ENCODE measurements at places on chromosomes 5 and 9. TPM values are rescaled to one million over a fixed set of nuclear protein-coding genes. Genes with fewer than 3 reads are reported as not detected.
A peak's percentile ranks its signal among the peaks of the same experiment; 100 is the strongest.

MATR3 gene
- total RNA-seq = 58.8 TPM

DNA sequence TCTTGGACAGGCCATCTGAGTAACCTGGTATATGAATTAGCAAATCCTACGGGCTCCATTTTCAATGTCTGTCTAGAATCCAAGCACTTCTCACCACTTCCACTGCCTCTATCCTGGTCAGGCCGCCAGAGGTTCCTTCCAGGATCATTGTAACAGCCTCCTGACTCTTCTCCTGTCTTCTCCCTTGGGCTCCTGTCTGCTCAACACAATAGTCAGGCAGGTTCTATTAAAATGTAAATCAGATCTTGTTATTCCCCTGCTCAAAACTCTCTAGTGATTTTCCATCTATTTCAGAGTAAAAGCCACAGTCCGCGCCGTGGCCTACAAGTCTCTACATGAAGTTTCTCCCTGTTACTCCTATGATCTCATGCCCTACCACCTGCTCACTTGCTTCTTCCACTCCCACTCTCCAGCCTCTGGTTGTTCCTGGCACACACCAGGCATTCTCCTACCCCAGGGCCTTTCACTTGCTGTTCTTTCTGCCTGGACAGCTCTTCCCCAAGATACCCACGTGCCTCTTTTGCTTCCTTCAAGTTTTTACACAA is 21.7 kb downstream of the ZNF366 start:
- no peaks in the 10 kb centered on the region for H3K36me3 ChIP-seq
- no peak overlapping the region for H3K27ac ChIP-seq
- no peak for DNase-seq
- H3K27me3 ChIP-seq = no peaks in the 10 kb centered on the region
- H3K4me1 ChIP-seq = peaks cover 6% of the 10 kb centered on the region
- H3K4me3 ChIP-seq = no peak overlapping the region

DNA sequence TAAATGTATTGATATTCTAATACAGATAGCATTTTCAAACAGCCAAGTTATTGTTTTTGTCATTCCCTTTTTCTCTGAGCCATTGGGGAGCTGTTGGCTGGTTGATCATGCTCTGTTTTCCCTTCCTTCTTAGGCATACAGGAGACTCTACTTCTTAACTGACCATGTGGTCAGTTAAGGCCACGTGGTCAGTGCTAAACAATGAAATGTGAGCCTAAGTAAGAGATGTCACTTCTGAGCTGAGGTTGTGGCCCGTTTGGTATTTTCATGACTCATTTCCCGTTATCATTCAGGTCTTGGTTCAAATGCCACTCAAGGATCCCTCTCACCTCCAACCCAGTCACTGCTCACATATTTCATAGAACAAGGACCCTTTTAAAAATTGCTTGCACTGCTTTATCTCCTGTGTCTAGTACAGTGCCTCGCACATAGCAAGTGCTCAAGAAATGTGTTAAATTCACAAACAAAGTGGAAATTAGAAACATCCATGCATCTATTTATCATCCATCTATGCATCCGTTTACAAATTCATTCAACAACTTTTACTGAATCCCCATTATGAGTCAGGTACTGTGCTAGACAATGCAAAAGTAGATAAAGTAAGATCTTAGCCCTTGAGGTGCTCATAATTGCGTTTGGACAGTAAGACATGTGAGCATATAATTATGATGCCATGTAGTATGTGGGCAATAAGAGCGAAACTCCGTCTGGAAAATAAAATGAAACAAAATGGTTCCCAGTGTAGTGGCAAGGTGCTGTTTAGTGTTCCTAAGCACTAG is 50.7 kb downstream of the ARRDC3 start:
- DNase-seq = no peak
- no peak overlapping the region for H3K27ac ChIP-seq
- no peaks in the 10 kb centered on the region for H3K27me3 ChIP-seq
- no peaks in the 10 kb centered on the region for H3K4me1 ChIP-seq

DNA sequence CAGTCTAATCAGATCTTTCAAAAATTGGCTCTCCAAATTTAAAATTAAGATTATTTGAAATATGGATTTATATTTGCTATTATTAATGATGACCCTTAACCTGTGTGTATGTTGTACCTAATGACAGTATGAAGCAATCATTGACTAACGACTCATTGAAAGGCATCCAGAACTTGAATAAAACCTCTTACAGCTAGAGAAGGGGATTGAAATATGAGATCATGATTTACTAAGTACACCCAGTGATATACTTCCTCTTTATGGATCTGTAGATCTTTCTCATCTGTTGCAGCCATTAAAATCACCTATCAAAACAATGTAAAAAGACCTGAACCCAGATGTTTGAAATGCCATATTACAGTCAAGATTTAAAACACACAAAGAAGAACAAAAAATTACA is 126.5 kb downstream of the RPS23 start:
- no peak overlapping the region for H3K4me3 ChIP-seq
- H3K36me3 ChIP-seq = no peaks in the 10 kb centered on the region
- H3K27me3 ChIP-seq = no peaks in the 10 kb centered on the region
- DNase-seq = no peak

TPD52L3 gene
- not detected for total RNA-seq

- H3K36me3 ChIP-seq = no peaks in the 10 kb centered on the region
- H3K27ac ChIP-seq = no peak overlapping the region
- H3K4me1 ChIP-seq = peaks cover 7% of the 10 kb centered on the region
- peak overlapping the region; percentile 87 for H3K4me3 ChIP-seq
- no peaks in the 10 kb centered on the region for H3K27me3 ChIP-seq
Observed at GRCh38 chr9:76902395-76902794, 3.5 kb downstream of the PRUNE2 start.

RNF44 gene
- total RNA-seq = 24.1 TPM

DNA sequence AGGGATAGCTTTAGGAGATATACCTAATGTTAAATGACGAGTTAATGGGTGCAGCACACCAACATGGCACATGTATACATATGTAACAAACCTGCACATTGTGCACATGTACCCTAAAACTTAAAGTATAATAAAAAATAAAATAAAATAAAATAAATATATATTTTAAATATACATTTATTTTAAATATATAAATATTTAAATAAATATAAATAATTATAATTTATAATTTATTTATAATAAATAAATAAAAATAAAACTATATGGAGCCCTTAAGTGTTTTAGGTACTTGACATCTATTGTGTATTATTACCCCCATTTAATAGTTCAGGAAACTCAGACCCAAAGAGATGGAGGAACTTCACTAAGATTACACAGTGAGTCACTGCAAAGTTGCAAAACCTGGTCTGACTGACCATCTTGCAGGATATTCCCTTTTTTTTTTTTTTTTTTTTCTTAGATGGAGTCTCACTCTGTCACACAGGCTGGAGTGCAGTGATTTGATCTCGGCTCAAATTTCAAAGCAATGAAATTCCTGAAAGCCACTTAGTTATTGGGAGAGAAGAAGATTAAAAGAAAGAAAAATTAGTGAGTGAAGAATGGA is 5.8 kb upstream of the C5orf52 start:
- DNase-seq = no peak
- H3K4me3 ChIP-seq = no peak overlapping the region
- no peak overlapping the region for H3K27ac ChIP-seq
- H3K36me3 ChIP-seq = no peaks in the 10 kb centered on the region

- no peaks in the 10 kb centered on the region for H3K36me3 ChIP-seq
- no peaks in the 10 kb centered on the region for H3K27me3 ChIP-seq
- no peaks in the 10 kb centered on the region for H3K4me1 ChIP-seq
- DNase-seq = no peak
Observed at GRCh38 chr9:16687678-16688369, 182.6 kb downstream of the BNC2 start.

CCDC187 gene
- total RNA-seq = under 0.01 TPM

- peak overlapping the region; percentile 86 for H3K27ac ChIP-seq
- no peaks in the 10 kb centered on the region for H3K27me3 ChIP-seq
- peaks cover 14% of the 10 kb centered on the region for H3K36me3 ChIP-seq
- no peak overlapping the region for H3K4me3 ChIP-seq
- H3K4me1 ChIP-seq = peaks cover 12% of the 10 kb centered on the region
Observed at GRCh38 chr9:121453232-121453892, 46.3 kb downstream of the GGTA1 start.

PCDHB5 gene
- total RNA-seq = 61.8 TPM

- no peaks in the 10 kb centered on the region for H3K27me3 ChIP-seq
- DNase-seq = no peak
- no peaks in the 10 kb centered on the region for H3K4me1 ChIP-seq
- no peaks in the 10 kb centered on the region for H3K36me3 ChIP-seq
Observed at GRCh38 chr9:108434502-108434901, 421.3 kb downstream of the ACTL7B start.

GNA14 gene
- total RNA-seq = 3.5 TPM

C5orf52 gene
- not detected for total RNA-seq

CXCL14 gene
- total RNA-seq = 45.3 TPM

MLANA gene
- total RNA-seq = not detected

Data from ascending aorta (tissue), 2 donors.